ENCODE measurements at places on chromosomes 1 and 21.

- no peak for DNase-seq
Observed at GRCh38 chr1:201108614-201109013, 3.6 kb downstream of the CACNA1S start.

DNA sequence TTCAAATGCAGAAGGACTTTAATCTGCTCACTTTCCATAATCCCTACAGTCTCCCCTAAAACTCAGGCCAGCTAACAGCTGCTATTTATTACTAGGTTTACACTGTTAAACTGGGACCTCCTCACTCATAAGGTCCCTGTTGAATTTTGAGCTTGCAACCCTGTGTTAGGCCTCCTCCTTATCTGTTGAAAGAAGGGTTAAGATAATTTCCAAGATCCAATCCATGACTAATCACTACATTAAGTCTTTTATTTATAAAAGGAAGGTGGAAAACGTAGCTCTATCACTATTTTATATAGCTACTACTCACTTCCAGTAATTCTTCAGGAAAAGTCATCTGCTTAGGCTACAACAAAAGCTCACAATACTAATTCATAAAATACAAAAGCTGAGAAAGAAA, 79.5 kb downstream of the EVI5 start:
- no peak for DNase-seq

- no peak for DNase-seq
Observed at GRCh38 chr21:16992448-16992847, 520.4 kb upstream of the CXADR start.

- DNase-seq = no peak
Observed at GRCh38 chr1:157142765-157143423, 4.7 kb upstream of the ETV3 start.

DNA sequence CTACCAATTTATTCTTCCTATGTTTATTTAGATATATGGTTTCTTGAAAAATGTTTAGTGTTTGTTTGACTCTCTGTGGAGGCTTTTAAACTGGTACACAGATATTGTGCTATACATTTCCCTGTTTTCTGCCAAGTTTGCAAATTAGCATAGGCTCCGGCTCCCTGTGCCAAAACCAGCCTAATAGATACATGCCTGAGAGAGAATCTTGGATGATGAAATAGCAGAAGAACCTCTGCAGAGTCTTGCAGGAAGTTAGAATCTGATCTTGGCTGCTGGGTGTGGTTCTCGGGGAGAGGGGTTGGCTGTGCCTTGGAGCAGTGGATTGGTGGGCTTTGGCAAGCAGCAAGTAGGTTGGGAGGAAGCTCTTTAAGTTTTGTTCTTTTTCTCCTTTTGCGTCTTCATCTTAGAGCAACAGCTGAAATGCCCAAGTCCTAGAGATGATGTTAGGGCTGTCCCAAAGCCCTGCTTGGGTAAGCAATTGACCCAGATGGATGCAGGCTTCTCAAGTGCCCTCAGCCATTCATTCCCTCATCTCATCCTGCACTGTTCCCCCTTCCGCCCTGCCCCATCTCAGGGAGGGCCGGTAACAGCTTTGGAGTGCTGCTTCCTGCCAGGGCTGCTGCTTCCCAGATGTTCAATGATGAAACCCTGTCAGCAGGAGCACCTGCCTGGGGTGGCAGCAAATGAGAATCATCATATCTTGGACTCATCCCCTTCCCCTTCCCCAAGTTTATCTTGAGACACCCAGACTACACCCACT, 9.3 kb downstream of the PLA2G2A start:
- DNase-seq = no peak

GRCh38 chr1:185045814-185046492, 595 bp downstream of the RNF2 start:
- peak; percentile 50 for DNase-seq

DNA sequence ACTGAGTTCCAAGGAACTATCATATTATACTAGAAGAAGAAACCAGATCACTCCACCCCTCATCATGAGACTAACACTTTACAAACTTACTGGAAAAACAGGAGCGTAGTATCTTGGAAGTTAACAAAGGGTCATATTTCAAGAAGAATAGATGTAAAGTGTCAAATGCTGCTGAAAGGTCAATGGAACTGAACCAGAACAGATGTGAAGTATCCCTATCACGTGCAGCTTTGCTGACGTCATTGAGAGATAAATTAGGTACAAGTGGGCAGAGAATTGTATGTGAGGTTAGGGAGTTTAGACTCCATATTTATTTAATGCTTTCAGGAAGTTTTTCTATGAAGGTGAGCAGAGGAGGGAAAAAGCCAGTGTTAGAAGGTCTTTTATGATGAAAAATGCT, 483.0 kb downstream of the NCAM2 start:
- DNase-seq = no peak

GRCh38 chr1:101769520-101769919, 227.2 kb downstream of the OLFM3 start:
- DNase-seq = no peak

DNA sequence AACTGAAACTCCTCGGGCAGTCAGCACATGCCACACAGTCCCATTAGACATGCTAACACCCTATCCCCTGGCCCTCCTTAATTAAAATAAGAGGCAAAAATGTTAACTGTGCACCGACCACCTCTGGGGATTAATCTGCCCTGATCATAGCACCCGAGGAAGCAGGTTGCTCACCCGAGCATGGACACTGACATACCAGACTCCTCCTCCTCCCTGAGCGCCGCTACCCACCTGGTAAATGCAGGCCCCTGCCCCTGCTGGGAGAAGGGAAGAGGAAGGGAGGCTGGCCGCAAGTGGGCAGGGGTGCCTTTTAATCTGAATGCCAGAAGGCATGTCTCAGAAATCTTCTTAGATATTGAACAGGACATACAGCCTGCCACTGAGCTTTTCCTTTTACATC, 360.9 kb downstream of the RRAGC start:
- DNase-seq = no peak

DNA sequence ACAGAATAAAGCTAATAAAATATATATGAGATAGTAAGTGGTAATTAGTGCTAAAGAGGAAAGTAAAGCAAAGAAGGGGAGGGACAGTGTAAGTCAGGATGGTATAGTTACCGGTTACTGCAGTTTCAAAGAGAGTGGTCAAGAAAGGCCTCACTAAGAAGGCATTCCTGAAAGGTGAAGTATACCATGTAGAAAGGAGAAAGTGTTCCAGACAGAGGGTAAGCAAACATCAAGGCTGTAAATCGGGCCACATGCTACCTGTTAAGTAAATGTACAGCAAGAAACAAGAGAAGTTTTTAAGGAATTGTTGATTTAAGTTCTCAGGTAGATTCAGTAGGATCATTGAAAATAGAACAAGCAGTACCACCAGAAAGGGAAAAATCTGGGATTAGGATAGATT, 9.7 kb downstream of the DESI2 start:
- no peak for DNase-seq

DNA sequence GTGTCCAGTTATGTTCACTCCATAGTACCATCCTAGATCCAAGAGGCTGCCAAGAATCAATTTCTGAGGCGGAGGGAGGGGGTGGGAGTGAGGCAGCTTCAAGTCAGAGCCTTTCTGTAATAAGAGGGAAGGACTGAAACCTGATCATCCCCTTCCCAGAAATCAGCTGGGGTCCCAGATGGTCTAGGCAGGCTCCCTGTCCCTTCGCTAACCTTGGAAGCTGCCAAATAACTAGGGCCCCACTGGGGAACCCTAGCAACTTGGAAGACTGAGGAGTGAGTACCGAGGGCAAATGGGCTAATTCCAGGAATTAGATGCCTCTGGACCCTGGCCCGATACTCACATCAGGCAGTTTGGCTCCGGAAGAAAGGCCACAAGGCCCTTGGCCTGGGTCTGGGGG, 113.3 kb downstream of the NAV1 start:
- no peak for DNase-seq

- DNase-seq = no peak
Observed at GRCh38 chr1:154014154-154014907, 23.8 kb downstream of the RPS27 start.

DNA sequence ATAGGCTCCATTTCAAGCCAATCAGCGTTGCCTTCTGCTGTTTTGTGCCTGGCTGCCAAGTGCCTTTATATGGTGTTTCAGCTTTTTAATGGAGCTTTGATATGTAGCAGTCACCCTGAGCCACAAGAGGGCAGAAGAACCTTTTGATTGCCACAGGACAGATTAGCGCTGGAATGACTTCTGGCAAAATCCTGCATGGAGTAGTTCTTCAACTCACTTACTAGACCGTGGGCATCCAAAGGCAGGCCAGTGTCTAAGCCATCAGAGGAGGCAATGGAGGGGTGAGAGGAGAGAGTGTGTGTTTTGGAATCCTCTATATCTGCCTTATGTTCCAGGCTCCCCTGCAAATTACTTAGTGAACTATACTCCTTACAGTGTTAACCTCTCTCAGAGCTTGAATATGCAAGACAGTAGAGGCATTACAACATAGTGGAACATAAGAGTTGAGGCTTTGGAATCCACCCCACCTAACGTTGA, 56.2 kb downstream of the ST3GAL3 start:
- DNase-seq = peak; percentile 52

GRCh38 chr1:107056426-107057196, at the start of gene PRMT6:
Gene PRMT6 (plus strand): TSS chr1:107056674. CDS start chr1:107056716, 42 bp downstream.
- peak; percentile 87 for DNase-seq

- no peak for DNase-seq
Observed at GRCh38 chr1:226627050-226627755, 78.6 kb downstream of the STUM start.

DNA sequence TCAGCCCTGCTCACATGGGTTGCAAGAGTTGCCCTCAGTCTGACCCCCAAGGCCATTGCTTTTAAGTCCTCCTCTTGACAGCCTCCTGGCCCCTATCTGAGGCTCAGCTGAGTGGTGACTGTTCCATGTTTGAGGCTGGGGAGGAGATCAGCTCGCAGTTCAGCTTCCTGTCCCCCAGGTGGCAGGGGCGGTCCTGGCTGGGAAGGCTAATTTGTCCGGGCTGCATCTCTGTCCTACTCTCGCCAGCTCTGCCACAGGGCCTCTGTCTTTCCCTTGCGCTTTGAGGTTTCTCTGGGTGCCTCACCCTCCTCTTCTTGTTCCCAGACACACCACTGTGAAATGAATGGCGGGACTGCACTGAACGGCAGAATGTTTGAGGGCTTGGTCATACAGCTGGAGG, 157.3 kb downstream of the KCNJ6 start:
- DNase-seq = peak; percentile 25

DNA sequence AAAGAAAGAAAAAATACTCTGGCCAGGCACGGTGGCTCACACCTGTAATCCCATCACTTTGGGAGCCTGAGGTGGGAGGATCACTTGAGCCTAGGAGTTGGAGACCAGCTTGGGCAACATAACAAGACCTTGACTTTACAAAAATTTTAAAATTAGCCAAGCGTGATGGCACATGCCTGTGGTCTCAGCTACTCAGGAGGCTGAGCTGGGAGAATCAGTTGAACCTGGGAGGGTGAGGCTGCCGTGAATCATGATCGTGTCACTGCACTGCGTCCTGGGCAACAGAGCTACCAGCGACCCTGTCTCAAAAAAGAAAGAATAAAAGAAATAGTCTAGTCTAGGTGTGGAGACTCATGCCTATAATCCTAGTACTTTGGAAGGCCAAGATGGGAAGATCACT, 22.3 kb downstream of the RRP1B start:
- DNase-seq = no peak

GRCh38 chr1:32249831-32250525, 1.1 kb upstream of the LCK start:
- peak; percentile 85 for DNase-seq

GRCh38 chr1:228160201-228160761, 5.3 kb upstream of the IBA57 start:
- DNase-seq = no peak

GRCh38 chr1:154730259-154730658, 122.3 kb upstream of the ADAR start:
- DNase-seq = no peak

DNA sequence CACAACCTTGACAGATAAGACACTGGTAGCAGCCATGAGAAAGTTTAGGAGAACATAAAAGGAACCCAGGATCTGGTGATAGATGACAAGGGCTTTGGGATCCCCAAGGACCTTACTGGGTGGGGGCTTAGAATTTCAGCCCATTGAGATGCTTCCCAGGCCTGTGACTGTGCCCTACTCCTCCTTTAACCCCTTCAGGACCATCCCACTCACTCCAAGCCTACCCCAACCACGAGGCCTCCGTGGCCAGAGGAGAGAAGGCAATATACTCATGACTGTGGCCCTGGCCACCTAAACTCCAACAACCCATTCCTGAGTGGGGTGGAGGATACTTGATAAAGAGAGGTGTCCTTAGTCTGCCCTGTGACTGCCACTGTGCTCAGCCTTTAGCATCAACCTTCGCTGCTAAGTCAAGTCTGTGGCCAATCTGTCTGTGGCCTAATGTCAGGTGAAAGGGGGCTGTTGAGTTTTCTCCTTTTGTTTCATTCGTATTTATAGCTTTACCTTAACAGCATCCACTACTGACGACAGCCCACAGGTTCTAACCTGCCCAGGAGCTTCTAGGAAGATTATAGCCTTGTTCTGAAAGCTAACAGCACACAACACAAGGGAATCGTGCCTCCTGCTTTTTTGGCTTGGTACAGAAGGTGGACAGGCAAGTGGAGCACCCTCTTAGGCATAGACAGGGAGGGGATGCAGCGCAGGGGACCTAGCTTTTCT, 16.9 kb upstream of the BCAR3 start:
- DNase-seq = no peak

GRCh38 chr1:95496773-95497172, 262.8 kb downstream of the RWDD3 start:
- no peak for DNase-seq

DNA sequence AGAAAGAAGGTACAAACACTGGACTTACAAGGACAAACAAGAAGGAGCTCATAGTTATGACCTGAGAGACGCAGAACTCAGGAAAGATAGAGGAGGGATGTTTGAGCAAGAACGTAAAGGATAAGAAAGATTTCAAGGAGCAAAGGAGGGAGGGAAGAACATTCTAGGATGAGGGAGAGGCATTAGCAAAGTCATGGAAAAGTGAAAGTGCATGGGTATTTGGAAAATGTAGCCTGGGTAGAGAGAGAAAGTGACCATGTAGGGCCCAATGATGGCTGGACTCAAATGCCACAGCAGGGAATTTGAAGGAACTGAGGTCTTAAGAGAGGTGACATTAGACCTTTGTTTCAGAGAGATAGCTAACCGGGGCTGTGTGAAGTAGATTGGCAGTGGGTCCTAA, 76.5 kb downstream of the SYT6 start:
- DNase-seq = no peak

DNA sequence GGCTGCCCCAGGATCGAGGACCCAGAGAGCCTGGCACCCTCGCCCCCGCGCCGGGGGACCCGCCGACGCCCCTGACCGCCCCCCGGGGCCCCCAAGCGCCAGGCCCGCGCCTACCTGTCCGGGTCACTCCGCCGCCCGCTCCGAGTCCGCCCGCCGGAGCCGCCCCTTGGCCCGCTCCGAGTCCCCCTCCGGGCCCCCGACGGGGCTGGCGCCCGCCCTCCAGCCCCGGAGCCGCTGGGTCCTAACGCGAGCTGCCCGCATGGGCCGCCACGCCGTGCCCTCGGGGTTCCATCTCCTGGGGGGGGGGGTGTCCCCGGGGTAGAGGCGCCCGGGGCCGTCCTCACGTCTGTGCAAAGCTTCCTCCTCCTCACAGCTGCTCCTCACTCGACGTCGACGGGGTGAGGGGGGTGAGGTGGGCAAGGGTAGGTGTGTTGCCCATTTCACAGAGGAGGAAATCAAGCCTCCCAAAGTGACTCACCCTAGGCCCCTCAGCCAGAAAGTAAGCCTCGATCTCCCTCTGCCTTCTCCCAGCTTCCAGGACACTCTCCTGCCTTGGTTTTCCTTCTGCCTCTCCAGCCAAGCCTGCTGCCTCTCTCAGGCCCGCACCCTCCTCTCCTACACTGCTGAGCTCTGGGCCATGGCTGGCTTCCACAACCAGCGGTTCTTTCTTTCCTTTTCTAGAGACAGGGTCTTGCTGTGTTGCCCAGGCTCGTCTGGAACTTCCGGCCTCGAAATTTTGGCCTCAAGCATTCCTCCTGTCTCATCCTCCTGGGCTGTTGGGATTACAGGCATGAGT, at the start of gene MFAP2:
TSS of gene MFAP2 (minus strand) at position 148 of the 796 bp plus-strand sequence. CDS start 2,347 bp downstream, outside the sequence.
- no peak for DNase-seq
